NCI-H2081 (cell line): ENCODE measurements at places on chromosomes 2 and 18.

- DNase-seq: peak; percentile 57
These were observed 4.3 kb downstream of the SOX11 start for GRCh38 chr2:5696404-5696944.

GRCh38 chr2:239368906-239369552 lies 31.8 kb downstream of the HDAC4 start:
- no peak for DNase-seq

- no peak for DNase-seq
These were observed 63.2 kb downstream of the MOGAT1 start for GRCh38 chr2:222734703-222735014.

DNA sequence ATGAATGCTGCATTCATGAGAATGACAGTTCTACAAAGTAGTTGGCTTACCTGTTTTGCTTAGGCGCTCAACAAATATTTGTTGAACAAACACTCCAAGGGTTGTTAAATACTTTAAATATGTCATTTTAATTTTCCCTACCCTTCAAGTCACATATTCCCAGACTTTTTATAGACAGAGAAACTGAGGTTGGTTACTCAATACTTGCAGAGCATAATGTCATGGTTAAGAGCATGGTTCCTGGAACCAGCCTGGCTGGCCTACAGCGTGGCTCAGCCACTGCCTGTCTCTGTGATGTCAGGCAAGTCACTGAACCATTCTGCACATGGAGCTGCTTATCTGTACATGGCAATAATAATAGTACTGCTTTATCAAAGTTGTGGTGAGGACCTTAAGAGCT lies 120.0 kb upstream of the STK17B start:
- no peak for DNase-seq

DNA sequence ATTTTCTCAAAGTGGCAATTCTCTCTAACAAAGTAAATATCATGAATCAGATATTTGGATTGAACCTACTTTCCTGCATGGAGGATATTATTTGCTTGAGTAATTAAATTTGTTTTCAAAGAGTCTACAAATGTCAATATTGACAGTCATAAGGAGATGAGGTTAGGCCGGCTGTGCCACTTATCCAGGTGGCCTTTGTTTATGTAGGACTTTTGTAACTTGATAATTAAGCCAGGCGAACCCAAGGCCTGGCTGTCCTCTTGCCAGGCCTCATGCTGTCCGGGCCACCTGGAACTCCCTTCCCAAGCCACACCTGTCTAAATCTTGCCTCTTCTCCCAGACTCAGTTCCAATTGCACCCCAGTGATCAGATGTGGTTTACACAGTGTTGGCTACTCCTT lies 255.2 kb downstream of the ACKR3 start:
- DNase-seq: peak; percentile 67

DNA sequence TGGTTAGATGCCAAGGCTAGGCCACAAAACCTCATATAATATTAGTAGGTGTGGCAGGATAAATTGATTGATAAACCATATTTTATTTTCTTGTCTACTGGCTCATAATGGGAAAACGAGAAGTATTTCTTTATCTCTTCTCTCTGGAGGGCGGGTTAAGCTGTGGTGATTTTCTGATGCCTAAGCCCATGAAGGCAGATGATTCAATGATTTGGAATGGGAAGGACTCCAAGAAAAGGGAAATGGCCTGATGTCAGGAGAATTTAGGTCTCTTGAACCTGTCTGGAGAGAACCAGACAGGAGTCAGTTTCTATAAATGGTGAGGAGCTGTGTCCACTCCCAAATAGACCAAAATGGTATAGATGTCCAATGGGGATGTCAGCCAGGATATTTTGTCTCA lies 18.7 kb upstream of the MAP4K3 start:
- DNase-seq: no peak

DNA sequence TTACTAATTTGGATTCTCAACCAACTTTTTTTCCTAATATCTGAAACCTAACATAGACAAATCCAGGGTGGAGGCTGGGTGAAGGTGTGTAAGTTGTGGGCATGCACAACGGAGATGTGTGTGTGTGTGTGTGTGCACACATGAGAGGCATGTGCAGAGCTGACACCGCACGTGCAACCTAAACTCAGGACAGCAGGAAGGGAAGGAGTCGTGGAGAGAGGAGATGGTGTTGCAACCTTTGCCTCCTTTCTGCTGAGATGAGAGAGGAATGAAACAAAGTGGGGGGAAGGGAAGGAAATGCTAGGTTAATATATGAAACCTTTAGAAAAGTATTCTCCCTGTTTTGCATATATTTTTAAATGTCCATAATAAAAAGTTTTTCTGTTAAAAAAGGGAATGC lies 64.7 kb downstream of the KCTD1 start:
- no peak for DNase-seq

- DNase-seq: no peak
These were observed 29.6 kb upstream of the PXDN start for GRCh38 chr2:1773883-1774282.

GRCh38 chr2:240921311-240921994 lies 15.3 kb downstream of the CROCC2 start:
- DNase-seq: no peak

GRCh38 chr18:56726906-56727305 lies 75.7 kb downstream of the WDR7 start:
- no peak for DNase-seq

- no peak for DNase-seq
These were observed 6.5 kb downstream of the ALKAL2 start for GRCh38 chr2:281381-281780.

- no peak for DNase-seq
These were observed 20.5 kb downstream of the ANKRD62 start for GRCh38 chr18:12113999-12114646.

GRCh38 chr2:62330959-62331358 lies 135.0 kb downstream of the B3GNT2 start:
- DNase-seq: no peak

- DNase-seq: no peak
These were observed 104.1 kb upstream of the TRIB2 start for GRCh38 chr2:12612671-12613070.

- no peak for DNase-seq
These were observed 4.9 kb downstream of the STPG4 start for GRCh38 chr2:47150175-47150574.

DNA sequence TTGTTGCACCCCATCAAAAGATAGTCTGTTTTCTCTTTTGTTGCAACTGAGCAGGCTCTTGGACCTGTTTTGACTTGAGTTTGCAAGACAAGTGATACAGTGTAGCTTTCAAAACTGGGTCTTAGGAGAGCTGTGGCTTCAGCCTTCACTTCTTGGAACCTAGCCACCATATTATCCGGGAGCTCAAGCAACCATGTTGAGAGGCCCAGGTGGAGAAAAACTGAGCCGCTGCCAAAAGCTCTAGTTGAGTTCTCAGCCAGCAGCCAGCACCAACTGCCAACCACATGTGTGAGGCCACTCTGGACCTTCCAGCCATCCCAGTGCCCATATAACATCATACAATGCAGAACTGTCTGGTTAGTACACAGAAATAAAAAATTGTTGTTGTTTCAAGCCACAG lies 5.4 kb downstream of the CACNB4 start:
- peak; percentile 64 for DNase-seq

GRCh38 chr18:75130591-75131328 lies 78.2 kb downstream of the PTGR3 start:
- no peak for DNase-seq

GRCh38 chr2:8862230-8862629 lies 24.8 kb upstream of the KIDINS220 start:
- DNase-seq: no peak

DNA sequence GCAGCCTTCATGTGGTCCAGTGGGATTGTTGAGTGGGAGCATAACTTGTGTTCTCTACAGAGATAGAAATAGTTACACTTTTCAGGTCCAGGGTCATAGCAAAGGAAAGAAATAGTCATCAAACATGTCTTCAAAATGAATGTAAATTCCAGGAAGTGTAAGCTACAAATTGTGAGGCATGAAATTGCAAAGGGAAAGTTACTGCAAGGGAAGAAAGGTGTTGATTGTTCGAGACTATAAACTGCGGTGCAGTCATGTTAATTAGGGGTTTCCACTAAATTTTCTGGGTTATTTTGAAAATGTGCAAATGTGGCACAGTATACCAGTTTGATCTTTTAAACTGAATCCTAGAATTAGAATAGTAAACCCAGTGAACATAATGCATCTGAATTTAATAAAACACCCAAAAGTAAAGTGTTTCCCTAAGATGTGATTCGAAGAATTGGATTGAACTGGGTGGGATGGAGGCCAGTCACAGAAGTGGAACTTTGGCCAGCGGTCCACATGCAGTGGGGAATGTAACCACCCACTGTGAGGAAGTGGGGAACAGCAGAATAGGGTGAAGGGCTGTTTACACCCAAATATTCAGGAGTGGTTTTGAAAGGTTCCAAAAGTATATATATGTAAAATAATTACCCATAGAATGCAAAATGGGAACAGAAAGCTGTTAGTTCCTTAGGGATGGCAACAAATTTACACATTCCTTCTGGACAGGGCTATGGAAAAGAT lies 126.5 kb upstream of the CCDC68 start:
- DNase-seq: no peak

GRCh38 chr2:86305195-86305914 lies 32.1 kb downstream of the REEP1 start:
- no peak for DNase-seq

DNA sequence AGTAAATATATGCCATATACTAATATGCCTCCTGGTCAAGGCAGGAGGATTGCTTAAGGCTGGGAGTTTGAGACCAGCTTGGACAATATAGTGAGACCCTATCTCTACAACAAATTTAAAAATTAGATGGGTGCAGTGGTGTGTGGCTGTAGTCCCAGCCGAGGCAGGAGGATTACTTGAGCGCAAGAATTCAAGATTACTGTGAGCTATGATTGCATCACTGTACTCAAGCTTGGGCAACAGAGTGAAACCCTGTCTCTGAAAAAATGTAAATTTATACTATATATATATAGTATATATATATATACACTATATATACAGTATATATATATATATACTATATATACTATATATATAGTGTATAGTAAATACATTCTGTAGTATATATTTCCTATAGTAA lies 30.0 kb upstream of the NPC1 start:
- no peak for DNase-seq

DNA sequence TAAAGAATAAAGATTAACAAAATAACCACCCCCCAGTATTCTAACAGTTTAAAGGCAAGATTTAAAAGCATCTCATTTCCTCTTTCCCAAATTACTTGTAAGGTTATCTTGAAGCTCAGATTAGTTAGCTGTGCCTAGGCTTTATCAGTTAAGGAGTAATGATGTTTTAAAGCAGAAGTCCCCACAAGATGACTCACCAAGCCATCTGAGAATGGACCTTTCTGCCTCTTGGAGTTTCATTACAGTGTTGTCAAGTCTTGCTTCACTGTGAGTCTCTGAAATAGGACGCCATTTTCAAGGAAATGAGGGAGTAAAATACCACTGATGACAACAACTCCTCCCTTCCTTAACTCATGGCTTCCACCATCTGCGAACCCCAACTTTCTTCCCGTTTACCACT lies 35.9 kb downstream of the ZNF385B start:
- DNase-seq: no peak

GRCh38 chr2:197606180-197606579 lies 69.2 kb downstream of the RFTN2 start:
- DNase-seq: no peak

DNA sequence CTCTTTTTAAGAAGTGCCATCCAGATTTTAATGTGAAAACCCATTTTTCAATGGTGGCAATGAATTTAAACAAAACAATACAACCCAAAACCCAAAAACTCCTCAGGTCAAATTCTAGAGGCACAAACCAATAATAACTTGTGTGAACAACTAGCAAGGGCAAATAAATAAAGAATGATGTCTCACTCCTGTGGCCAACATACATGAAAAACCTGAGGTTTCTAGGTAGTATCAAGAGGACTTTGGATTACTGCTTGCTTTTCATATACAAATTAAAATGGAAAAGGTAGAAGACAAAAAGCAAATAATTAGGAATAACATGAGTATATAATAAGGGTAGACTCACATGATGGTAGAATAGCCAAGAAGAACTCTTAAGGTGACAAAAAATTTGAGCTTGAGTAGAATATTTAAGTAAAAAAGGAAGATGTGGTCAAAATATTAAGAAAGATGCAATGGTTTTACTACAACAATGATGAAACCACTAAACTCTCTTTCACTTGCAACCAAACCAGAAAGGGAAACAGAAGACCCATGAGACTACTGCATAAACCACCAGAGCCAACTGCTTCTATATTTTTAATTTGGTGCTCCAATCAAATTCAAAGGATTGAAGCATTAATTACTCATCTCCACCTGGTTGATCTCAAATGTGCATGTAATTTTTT lies 53.5 kb downstream of the DARS1 start:
- DNase-seq: no peak

- DNase-seq: no peak
These were observed 49.6 kb downstream of the COL5A2 start for GRCh38 chr2:189129971-189130370.

DNA sequence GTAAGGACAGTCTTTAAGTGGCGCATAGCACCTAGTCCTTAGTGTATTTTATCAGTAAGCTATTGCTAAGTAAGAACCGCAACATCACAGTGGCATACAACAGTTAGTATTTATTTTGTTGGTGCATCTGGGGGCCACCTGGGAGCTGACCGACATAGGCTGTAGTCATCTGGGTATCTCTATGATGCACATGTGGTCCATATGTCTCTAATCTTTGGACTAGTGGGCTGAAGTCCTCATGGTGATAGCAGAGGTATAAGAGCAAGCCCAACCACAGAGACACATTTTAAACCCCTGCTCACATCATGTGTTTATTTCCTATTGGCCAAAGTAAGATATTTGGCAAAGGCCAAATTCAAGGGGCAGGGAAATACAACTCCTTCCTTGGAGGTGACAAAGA lies 2.9 kb downstream of the CAMKMT start:
- DNase-seq: no peak

DNA sequence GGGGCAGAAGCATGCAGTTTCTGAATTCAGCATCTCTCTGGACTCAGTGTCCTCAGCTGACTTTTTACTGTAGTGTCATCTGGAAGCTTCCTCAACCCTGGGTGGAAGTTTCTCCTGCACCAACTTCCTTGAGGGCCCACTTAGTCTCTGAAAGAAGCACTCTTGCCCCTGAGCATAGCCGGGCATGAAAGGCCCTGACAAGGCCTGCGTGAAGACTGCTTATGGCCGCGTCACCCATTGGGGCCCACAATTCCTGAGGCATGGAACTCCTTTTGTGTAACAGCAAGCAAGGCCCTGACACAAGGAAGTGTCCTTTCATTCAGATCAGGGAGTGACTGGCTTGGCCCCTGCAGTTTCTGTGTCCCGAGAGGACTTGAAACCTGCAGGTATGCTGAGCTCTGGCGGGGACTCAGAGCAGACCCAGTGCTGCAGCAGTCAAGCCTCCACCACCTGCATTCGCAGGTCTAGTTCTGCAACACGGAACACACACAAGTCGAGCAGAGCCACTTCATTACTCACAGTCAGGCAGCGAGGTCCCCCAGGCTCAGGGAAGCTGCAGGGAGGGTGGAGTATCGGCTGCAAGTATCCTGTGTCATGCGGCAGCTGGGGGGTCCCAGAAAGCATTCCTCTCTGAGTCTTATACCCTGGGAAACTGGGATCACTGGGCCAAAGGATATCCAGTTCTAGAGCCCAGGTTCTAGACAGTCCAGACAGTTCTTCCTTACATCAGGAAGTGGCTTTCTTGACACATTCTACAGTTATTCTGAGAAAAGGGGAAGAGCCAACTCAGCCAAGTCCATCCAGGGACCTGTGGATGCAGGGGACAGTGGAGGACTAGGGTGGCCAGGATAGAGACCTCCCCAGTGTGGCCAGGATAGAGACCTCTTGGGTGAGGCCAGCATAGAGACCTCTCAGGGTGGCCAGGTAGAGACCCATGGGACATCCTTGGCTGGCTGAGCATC lies 35.6 kb upstream of the PRLH start:
- no peak for DNase-seq

- DNase-seq: no peak
These were observed 131.4 kb upstream of the CCDC68 start for GRCh38 chr18:55090564-55091188.

- no peak for DNase-seq
These were observed 273.3 kb upstream of the ERBB4 start for GRCh38 chr2:212811921-212812320.
